ENCODE measurements at places on chromosomes 1 and 21.

DNA sequence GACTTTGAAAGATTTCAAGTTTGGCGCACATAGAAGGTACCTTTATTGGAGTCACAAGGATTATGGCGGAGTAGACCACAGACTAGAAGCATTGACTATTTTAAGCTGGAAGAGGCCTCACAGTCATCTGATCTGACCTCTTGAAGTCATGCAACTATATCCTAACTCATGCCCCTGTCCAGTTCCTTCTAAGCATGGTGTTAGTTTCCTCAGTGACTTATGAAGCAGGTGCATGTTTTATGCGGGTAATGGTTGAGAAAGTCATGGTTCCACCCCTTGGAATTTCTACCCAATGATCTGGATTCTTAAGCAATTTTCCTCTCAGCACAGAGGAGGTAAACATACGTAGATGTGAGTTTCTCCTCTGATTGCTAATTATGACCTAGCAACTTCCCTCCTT lies 11.7 kb downstream of the OLFML3 start:
- no peak for DNase-seq

DNA sequence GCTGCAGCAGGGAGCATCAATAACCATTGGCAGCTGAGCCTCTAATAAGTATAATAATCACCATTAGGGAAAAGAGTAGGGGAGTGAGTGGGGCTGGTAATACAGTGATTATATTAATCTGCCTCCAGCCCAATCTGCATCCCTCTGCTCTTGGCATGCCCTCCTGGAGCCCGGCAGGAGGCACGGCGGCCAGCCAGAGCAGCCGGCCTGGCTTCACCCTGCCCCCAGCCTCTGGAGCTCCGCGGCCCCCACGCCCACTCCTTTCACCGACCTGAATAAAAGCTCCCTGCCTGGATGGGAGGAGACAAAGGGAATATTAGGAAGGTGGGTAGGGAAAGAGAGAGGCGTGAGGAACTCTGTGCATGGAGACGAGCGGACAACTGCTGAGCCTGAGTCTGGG lies 28.3 kb downstream of the OPTC start:
- DNase-seq = no peak

- no peak for DNase-seq
Measured at GRCh38 chr1:216598448-216598847, 124.8 kb downstream of the ESRRG start.

GRCh38 chr1:103107741-103108375 lies 464 bp downstream of the COL11A1 start:
- DNase-seq = no peak

DNA sequence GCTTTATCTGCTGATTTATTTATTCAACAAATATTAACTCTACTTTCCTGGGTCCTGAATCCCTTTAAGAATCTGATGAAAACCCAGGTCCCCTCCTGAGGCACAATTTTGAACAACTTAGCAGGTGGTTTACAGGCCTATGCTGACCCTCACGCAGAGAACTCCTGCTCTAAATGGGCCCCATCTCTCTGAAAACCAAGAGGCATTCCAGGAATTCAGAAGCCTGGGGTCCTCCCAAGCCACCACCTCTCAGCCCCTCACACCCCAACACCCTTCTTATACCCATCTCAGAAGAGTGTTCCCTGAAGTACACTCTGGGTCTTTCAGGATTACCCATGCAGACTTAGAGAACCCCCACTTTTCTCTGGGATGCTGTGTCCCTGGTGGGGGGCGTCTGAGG lies 34.5 kb downstream of the LHX4 start:
- DNase-seq = no peak

DNA sequence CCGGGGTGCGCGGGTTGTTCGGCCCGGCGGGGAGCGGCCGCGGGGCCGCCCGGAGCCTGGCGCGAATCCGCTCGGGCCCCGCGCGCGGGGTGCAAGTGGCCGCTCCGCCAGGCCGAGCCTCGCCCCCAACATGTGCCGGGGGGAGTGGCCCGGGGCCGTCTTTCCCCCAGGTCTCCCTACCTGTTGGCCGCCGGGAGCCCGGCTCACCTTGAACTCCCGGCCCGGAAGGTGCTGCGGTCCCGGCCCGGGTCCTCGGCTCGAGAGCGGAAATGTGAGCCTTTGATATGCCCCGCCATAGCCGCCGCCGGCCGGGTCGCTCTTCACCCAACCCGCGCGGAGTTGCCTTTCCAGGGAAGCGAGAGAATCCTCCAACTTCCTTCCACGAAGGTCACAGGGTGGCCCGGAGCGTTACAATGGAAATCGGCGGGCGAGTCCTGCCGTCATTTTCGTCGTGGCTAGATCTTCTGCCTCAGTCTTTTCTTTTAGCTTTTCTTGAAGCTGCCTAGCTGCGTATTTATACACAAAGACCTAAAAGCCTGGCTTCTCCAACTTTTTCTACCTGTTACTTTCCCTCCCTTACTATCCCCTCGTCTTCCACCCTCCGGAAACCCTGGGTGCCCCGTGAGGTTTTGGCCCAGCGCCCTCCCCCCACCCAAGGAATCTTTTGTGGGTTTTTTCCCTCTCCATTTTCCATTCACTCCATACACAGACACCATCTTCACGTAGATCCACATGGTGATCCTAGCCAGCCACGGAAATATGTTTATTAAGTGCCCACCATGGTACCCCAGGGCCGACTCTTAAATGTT lies 867 bp downstream of the PTGFRN start:
- DNase-seq = peak; percentile 52

GRCh38 chr1:214569357-214570004 lies 18.1 kb upstream of the PTPN14 start:
- no peak for DNase-seq

- DNase-seq = no peak
Measured at GRCh38 chr1:37545019-37545418, 9.1 kb downstream of the SNIP1 start.

GRCh38 chr1:2606881-2607621 lies 20.5 kb downstream of the PRXL2B start:
- DNase-seq = no peak

GRCh38 chr1:76269155-76269554 lies 194.6 kb downstream of the ST6GALNAC3 start:
- DNase-seq = no peak

- DNase-seq = no peak
Measured at GRCh38 chr1:212607913-212608391, 609 bp upstream of the ATF3 start.

DNA sequence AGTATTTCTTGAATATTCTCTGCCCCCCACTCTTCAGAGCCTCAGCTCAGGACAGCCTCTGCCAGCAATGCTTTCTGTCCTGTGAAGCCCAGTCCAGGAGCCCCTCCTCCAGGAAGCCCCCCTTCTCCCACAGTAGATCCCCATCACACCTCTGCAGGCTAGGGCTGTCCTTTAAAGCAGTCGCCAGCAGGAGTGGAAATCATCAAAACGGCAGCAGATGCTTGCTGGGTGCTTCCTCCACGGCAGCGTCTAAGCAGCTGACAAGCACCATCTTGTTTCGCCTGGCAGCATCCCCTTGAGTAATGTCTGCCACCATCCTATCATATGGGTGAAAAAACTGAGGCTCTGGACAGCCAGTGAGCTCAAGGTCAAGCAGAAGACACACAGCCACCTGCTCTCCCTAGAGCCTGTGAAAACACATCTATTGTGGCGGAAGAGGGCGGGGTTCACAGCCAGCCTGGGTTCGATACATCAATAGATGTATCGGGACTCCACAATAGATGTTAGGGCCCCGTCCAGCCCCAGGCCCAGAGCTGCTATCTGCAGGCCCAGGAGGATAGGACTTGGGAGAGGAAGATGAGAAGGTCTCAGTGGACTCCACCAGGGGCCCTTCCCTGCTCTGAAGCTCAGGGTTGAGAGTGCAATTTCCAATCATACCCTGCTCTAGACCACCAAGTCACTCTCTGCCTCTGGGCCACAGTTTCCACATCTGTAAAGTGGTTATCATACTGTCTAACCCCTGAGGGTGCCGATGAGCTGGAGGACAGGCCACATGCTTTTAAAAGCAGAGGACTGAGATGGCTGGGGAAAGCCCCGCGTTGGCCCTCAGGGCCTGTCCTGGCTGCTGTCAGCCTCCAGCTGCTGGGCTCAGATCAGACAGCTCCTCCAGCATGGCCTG lies 17.5 kb downstream of the RUNX3 start:
- DNase-seq = no peak

DNA sequence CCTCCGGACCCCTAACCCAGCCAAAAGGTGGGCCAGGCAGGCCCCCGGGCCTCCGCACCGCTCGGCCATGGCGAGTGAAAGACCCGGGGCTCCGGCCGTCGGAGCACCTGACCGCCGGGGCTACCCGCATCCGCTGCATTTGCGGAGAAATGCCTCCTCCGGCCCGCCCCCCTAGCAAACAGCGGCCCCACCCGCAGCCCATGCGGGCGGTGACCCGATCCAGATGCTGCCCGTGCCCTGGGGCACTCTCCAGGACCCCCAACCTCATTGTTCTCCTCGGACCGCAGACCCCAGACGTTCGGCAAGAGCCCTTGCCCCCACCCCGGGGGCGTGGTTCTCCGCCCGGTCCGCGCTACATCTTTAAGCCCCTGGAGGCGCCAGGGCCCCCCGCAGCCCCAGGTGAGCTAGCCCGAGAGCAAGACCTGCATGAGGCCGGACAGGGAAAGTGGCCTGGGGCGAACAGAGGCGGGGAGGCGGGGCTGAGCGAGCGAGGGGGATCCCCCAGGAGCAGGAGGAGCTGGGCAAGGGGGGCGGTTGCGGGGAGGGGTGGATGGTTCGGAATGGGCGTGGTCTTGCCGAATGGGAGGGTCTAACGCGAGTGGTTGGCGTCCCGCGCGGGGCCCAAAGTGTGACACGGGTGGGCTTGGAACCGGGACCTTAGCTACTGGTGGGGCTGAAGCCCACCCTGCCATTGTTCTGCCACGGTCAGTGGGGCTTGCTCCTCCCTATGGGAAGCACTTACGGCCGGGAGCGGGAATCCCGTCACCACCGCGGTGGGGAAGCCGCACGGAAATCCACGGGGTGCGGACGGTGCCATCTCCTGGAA lies 6.3 kb upstream of the CRYBG2 start:
- no peak for DNase-seq

GRCh38 chr1:200628223-200628881 lies 7.8 kb upstream of the KIF14 start:
- no peak for DNase-seq

DNA sequence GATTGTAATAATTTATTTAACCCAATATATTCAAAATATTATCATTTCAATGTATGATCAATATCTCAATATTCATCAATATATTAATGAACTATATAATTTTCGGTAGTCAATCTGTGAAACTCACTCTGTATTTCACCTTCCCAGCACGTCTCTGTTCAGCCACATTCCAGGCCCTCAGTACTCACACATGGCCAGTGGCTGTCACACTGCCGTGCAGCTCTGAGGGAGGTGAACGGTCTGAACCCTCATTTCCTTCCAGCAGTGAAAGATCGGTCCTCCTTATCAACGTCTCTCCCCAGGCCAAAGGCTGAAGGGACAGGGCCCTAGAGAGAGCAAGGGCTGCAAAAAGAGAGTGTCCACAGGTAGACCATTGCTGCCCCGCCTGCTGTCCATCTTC lies 39.5 kb upstream of the ZNF124 start:
- DNase-seq = no peak

- no peak for DNase-seq
Measured at GRCh38 chr1:27831568-27832410, 1.2 kb downstream of the PPP1R8 start.

DNA sequence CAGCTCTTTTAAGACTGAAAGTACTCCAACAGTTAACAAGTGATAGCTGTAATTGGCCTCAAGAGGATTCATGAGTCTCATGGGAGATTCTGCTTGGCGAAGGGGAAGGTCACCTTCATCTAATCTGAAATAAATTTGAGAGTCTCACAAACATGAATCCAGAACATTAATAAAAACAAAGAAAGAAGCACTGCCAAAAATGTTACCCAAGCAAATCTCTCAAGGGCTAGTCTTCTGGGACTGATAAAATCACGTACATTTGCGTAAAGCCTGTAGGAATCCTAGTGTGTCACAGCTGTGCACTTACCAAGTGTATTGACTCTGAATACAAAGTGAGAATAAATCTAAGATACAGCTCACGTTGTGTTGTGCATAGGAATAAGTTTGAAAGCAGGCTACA lies 21.2 kb upstream of the NUF2 start:
- DNase-seq = no peak

GRCh38 chr1:30822006-30822405 lies 64.4 kb upstream of the LAPTM5 start:
- no peak for DNase-seq

GRCh38 chr21:26465916-26466315 lies 107.2 kb downstream of the CYYR1 start:
- DNase-seq = no peak

- no peak for DNase-seq
Measured at GRCh38 chr1:87240661-87241285, 87.9 kb upstream of the LMO4 start.

- no peak for DNase-seq
Measured at GRCh38 chr1:1609822-1610485, 5.3 kb upstream of the MIB2 start.

GRCh38 chr1:85836736-85837135 lies 128.5 kb upstream of the ZNHIT6 start:
- DNase-seq = no peak

GRCh38 chr1:107195476-107195875 lies 54.6 kb downstream of the NTNG1 start:
- DNase-seq = no peak

DNA sequence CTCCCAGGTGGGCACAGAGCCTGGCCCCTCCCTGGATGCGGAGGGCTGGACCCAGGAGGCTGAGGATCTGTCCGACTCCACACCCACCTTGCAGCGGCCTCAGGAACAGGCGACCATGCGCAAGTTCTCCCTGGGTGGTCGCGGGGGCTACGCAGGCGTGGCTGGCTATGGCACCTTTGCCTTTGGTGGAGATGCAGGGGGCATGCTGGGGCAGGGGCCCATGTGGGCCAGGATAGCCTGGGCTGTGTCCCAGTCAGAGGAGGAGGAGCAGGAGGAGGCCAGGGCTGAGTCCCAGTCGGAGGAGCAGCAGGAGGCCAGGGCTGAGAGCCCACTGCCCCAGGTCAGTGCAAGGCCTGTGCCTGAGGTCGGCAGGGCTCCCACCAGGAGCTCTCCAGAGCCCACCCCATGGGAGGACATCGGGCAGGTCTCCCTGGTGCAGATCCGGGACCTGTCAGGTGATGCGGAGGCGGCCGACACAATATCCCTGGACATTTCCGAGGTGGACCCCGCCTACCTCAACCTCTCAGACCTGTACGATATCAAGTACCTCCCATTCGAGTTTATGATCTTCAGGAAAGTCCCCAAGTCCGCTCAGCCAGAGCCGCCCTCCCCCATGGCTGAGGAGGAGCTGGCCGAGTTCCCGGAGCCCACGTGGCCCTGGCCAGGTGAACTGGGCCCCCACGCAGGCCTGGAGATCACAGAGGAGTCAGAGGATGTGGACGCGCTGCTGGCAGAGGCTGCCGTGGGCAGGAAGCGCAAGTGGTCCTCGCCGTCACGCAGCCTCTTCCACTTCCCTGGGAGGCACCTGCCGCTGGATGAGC lies 34.2 kb downstream of the TRIM11 start:
- no peak for DNase-seq

Measured in muscle of arm (tissue), 14 donors.